ENCODE measurements at places on chromosomes 2 and 18.

DNA sequence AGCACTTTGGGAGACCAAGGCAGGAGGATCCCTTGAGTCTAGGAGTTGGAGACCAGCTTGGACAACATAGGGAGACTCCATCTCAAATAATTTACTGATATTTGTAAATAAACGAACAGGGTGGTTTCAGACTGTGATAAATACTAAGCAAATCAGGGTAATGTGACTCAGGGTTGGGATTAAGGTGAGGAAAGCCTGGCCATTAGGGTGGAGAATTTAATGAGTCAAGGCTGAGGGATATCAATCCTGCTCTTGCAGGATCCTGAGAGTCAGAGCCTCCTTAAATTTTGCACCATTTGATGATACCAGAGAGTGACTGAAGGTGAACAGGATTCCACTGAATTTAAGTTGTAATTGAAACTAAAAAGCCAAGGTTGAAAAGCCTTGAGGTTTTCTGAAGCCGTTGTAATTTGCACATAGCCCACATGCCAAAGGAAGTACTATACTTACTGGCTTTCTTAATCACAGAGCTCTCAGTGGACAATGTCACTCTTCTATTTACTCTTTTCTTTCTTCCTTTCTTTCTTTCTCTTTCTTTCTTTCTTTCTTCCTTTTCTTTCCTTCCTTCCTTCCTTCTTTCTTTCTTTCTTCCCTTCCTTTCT, 28.6 kb upstream of the AP1S3 start:
- no peak for DNase-seq

DNA sequence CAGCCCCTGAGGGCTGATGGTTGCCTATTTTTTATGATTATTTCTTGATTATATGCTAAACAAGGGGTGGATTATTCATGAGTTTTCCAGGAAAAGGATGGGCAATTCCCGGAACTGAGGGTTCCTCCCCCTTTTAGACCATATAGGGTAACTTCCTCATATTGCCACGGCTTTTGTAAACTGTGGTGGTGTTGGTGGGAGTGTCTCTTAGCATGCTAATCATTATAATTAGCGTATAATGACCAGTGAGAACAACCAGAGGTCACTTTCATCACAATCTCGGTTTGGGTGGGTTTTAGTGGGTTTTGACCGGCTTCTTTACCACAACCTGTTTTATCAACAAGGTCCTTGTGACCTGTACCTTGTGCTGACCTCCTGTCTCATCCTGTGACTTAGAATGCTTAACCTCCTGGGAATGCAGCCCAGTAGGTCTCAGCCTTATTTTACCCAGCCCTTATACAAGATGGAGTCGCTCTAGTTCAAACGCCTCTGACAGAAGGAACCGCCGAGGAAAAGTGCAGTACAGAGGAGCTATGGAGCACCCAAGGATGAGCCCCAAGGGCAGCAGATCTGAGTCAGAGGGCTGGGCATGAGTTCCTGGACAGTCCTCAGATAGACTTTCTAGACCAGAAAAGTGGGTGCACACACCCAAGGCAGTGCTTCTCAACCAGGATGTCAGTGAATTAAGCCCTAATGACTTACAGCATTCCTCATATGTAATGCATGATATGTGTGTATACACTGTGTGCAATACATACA, 37.1 kb upstream of the ASAP2 start:
- no peak for DNase-seq

- DNase-seq = no peak
Observed at GRCh38 chr18:27839141-27839540, 337.8 kb downstream of the CDH2 start.

DNA sequence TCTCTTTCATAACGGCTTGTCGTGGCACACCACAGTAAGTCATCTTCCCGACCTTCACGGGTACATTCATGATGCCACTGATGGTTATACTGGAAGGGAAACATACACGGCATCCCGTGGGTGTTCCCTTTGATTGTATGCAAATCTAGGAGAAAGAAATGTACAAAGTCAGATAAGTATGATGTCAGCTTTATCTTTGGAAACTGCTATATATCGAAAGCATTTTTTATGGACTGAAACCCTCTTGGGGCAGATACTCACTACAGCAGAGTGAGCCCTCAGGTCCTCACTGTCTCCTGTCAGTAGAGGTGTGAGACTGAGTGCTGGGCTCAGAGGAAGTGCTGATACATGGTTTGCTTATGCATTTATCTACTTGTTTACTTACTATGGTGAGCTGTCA, 20.4 kb downstream of the PLA2R1 start:
- no peak for DNase-seq
